ENCODE measurements at places on chromosomes 4 and X.

DNA sequence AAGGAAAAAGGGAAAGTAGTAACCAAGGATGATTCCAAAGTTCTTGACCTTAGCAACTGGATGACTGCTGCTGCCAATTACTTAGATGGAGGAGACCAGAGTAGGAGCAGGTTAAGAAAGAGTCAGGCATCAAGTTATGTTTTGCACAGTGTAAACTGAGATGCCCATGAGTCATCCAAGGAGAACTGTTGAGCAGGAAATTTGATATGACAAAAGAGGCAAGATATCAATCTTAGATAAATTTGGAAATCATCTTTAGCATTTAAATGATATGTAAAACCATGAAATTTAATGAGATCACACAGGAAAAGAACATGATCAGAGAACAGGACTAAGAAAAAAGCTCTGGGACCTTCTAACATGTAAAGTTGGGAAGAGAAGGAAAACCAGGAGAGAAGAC lies 361.3 kb downstream of the OPHN1 start:
- peak; percentile 17 for DNase-seq

DNA sequence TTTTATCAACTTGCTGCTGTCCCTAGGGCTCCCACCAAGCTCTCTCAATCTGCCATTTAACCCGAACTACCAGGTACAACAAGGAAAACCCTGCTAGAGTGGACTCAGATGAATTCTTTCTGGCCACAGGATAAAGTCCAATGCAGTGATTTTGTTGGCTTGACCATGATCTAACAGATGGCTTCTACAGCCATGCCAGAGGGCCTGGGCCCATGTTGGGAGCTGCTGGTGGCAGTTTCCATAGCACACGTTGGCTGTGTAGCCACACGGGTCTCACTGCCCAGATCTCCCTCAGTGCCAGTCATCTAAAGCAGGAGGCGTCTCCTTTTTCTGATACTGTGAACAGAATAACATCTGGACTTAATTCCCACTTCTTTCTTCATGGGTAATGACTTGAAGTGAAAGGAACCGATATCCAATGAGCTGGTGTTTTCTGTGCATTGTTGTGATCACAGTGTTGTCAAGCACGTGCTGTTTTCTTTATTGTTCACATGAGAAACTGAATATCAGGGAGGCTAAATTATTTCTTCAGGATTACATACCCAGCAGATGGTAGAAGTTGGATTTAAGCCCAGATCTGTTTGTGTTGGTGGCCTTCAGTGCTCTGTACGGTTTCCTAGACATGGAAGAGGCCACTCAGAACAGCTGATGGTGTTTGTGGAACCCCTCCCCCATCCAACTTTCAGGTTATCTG lies 85.2 kb upstream of the CLCN4 start:
- no peak for DNase-seq

GRCh38 chrX:134792077-134792476 lies 133.8 kb upstream of the PLAC1 start:
- no peak for DNase-seq

- no peak for DNase-seq
Measured at GRCh38 chr4:37322122-37322521, 77.6 kb downstream of the NWD2 start.

- no peak for DNase-seq
Measured at GRCh38 chr4:78323439-78323838, 228.1 kb upstream of the ANXA3 start.

- DNase-seq: no peak
Measured at GRCh38 chr4:94216394-94216793, 8.7 kb downstream of the SMARCAD1 start.
